ENCODE measurements at places on chromosomes 1 and 21.

DNA sequence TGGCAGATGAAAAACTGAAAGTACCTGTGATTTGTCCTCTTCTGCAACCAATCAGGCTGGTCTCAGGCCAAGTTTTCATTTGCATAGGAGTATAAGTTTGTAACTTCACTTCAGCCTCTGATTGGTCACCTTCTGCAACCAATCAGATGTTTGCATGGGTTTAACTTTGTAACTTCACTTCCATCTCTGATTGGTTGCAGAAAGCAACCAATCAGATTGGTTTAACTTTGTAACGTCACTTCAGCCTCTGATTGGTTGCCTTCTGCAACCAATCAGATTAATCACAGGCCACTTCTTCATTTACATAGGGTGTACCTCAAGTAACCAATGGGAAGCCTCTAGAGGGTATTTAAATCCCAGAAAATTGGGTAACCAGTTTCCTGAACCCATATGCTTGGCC, 18.9 kb upstream of the TUT4 start:
- DNase-seq: no peak

- no peak for DNase-seq
These were observed 10.2 kb downstream of the CXADR start for GRCh38 chr21:17523007-17523451.

DNA sequence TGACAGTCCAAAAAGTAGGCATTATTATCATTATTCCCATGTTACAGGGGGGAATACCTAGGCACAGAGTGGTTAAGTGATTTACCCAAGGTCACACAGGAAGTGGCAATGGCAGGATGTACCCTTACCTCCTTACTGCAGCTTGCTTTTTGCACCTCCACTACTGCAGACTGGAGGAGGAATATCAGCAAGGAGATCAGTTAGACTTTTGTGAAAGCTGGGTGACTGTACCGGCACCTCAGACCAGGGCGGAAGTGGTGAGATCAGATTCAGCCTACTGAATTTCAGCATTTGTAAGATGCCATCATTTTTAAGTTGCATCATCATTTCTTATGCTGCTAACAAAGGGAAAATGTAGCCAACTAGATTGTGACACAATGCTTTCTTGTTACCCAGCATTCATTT, 4.5 kb downstream of the ADARB1 start:
- peak; percentile 71 for DNase-seq

DNA sequence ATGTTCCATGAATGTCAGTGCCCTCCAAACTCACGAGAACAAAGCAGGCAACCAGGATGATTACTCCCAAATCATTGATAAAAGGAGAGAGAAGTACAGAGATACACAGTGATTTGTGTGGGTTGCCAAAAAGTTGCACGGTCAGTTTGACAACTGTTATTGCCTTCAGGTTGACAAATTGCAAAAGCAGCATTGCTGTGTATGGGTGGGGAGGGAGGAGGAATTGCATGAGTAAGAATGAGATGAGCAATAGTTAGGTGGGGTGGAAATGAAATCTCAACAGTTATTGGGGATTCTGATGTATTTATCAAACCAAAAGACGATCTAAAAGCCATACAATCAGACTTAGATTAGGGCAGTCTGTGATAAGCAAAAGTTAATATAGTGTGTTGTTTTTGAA, 93.7 kb downstream of the NTMT2 start:
- no peak for DNase-seq

DNA sequence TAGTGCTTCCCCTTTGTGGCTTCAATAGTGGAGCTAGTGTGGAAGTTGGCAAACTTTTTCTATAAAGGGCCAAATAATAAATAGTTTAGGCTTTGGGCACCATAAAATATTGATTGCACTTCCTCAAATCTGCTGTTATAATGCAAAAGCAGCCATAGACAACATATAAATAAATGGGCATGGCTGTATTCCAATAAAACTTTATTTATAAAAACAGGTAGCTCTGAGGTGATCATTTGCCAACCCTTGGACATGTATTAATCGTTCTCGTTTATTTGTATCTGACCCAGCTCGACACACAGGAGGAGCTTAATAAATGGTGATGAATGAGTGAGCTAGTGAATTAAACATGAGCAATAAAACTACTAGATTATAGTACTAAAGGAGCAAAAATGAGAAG, 13.3 kb downstream of the KAZN start:
- DNase-seq: no peak

DNA sequence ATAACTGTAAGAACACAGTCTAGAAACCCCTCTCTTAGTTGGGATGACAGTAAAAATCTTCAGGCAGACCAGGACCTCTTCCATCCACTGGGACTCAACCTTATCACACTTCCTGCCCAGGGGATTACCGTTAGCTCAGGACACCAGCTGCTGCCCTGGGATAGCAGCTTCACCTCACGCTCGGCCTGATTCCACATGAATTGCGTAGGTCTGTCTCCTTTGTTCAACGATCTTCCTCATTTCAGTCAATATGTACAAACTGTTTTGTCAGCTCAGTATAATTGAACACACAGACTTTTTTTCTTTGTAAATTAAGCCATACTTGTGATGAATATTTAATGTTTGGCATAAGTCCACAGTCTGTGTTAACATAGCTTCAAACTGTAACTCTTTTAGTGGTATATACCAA, 290.4 kb downstream of the GRIK1 start:
- DNase-seq: no peak

GRCh38 chr1:240073097-240073496, 18.6 kb upstream of the FMN2 start:
- no peak for DNase-seq

- DNase-seq: no peak
These were observed 43.5 kb downstream of the RIMS3 start for GRCh38 chr1:40621821-40622450.

GRCh38 chr21:46099476-46099875, 1.6 kb downstream of the COL6A2 start:
- DNase-seq: no peak

GRCh38 chr1:157325220-157325619, 187.0 kb upstream of the ETV3 start:
- no peak for DNase-seq

Measured in activated gamma-delta T cell treated with anti-CD3 and anti-CD28 coated beads, Interleukin-2, amount 50 U/mL, for 16 hours (primary cell).